ENCODE measurements at places on chromosomes 16 and 17. TPM values are rescaled to one million over a fixed set of nuclear protein-coding genes. Genes with fewer than 3 reads are reported as not detected.

The TP53TG3B gene
- 0.06 TPM for polyA plus RNA-seq

The HYDIN gene
- not detected for polyA plus RNA-seq

The SOX15 gene
- 0.11 TPM for polyA plus RNA-seq

The EFNB3 gene
- 0.12 TPM for polyA plus RNA-seq

The KRTAP4-9 gene
- not detected for polyA plus RNA-seq

The CD300E gene
- 0.27 TPM for polyA plus RNA-seq

The IRF8 gene
- polyA plus RNA-seq: 0.23 TPM

The SEPTIN12 gene
- polyA plus RNA-seq: not detected

The LDHD gene
- polyA plus RNA-seq: 37.5 TPM

The KANSL1 gene
- polyA plus RNA-seq: 15.3 TPM

The TMC5 gene
- polyA plus RNA-seq: 0.01 TPM

The CD68 gene
- 298 TPM for polyA plus RNA-seq

All from psoas muscle (tissue), 8 donors.